ENCODE measurements at places on chromosomes 3 and 15.

- peak; percentile 78 for DNase-seq
Measured at GRCh38 chr3:28940530-28940929, 340.3 kb upstream of the RBMS3 start.

DNA sequence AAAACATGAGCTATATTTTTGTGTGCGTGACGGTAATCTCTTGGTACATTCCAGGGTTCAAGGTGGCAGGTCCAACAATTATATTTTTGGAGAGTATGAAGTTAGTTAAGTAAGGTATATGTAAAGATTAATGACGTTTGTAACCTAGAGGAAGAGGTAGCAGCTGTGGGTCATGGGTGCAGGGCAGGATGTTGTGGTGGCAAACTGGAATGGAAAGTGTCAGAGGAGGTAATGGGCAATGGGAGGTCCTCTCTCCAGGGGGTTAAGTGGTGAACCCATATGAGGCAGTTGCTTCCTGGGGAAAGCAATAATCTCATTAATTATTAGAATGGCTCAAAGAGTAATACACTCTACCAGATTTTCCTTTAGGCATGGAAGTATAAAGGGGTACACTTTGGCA is 1.0 kb upstream of the CD200R1L start:
- DNase-seq, result no peak

DNA sequence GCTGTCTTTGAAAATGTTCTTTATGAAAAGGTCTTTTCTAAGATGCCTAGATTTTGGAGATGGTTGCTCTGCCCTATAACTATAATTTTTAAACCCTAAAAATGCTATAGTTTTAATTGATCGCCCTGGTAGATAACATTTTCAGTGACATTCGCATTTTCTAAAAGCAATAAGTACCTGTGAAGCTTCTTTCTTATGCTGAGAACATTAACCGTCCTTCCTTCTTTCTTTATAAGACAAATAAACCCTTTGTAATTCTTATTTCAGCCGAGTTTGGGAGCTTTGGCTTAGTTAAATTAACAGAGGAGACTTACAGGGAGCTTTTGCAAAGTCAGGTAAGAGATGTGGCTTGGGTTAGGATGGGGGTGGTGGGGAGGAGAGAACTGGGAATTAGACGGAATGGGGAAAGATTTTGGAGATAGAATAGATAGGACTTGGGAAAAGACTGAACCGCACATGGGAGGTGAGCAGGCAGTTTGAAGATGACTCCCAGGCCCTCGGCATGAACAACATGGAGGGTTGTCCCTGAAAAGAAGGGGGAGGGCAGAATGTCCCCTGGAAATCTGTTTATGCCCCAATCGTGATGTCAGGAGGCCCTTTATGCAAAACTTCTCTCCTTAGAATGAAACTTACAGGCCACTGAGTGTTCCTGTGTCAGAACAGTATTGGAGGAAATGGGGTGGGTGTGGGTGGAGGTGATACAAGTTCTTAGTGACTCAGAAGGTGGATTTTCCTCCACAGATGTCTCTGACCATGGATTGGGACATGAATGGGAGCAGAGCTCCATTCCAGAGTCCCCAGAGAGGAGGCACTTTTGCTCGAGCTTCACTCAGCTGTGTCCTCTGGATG is 76.2 kb upstream of the LARS2 start:
- no peak for DNase-seq

GRCh38 chr15:77819851-77820728 is 187.4 kb upstream of the LINGO1 start:
- peak; percentile 8 for DNase-seq

DNA sequence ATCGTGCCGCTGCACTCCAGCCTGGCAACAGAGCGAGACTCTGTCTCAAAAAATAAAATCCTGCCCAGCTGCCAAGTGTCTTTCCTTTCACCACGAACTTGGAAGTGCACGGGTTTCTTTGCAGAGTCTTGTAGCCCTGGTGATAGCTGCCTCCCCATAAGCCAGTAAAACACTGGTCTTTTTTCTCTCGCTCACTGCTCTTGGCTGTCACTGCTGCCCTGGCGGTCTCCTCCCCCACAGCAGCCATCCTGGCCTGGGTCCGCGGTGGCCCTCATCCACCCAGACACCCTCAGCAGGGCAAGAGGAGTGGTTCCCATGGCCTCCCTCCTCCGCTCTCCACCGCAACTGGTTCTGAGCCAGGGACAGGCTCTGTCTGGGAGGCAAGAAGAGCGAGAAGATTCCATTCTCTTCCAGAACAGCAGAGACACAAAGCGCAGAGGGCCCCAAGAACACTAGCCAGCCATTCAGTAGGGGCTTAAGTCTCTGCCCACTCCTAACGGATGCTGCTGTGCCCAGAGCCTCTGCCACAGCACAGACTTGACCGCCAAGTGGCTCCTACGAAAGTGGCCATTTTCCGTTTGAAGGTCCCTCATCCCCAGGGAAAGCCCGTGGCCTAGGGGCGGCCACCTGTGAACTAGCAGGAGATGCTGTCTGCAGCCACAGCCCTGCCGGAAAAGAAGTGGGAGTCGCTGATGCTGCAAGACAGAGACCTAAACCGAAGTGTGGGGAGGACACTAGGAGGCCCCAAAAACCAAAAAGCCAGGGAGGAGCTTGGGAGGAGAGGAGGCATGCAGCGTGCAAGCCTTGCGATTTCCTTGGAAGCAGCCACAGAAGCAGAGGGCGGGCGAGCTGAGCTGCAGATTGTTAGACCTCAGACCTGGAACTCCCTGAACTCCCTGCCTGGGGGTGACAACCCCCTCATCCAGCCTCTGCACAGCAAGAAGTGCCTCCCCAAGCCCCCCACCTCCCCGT is 44.1 kb downstream of the KLHL25 start:
- peak; percentile 26 for DNase-seq

- no peak for DNase-seq
Measured at GRCh38 chr3:30685267-30685667, 78.9 kb downstream of the TGFBR2 start.

- no peak for DNase-seq
Measured at GRCh38 chr15:28974142-28974541, 88.4 kb downstream of the APBA2 start.

DNA sequence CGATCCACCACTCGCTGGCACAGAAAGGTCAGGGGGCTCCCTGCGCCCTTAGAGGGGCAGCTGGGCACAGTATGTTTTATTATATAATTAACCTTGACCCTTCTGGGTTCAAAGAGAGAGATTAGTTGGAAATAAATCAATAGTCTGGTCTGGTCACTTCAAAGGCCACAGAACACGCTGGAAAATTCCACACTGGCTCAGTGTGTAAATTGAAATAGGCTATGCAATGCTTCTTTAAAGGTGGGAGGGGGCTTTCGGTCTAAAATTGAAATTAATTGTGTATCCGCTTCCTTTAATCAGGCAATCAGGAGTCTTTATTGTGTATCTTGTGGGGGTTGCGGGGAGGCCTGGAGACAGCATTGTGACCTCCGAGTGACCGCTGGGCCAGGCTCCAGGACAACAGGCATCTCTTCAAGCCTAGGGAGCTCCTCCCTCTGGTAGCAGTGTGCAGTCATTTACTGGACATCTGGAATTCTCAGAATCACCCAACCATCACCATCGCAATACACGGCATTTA is 8.0 kb downstream of the RNU5B-1 start:
- DNase-seq, result no peak

DNA sequence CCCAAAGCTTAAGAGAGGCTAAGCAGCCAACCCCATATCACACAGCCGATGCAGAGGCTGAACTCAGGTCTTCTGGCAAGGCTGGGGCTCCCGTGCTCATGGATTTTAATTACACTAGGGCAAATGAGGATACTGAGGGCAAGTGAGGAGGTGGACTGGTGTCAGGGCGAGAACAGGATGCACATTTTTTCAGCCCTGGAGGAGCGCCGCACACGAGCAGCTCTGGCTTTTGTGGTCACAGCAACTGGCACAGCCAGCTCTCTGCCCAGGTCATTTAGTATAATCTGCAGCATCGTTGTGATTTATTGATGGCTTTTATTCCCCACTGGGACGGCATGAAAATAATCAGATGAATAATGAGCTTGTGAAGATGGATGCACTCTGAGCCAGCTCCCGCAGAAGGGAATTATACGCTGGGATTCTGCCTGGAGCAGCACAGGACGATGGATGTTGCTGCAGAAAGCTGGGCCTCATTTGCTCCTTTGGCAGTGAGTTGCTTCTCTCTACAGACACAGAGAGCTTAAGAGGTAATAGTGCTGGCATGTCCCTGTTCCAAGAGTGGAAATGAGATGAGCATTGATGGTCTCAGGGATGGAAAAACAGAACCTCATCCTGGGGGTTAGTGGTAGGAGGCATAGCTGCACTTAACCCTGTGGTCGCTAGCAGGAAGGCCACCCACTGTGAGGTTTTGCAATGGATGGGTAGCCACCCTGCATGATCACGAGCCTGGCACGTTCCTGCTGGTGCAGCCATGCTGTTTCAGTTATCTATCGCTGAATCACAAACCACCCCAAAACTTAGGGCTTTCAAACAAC is 135.4 kb downstream of the UACA start:
- DNase-seq, result peak; percentile 83

DNA sequence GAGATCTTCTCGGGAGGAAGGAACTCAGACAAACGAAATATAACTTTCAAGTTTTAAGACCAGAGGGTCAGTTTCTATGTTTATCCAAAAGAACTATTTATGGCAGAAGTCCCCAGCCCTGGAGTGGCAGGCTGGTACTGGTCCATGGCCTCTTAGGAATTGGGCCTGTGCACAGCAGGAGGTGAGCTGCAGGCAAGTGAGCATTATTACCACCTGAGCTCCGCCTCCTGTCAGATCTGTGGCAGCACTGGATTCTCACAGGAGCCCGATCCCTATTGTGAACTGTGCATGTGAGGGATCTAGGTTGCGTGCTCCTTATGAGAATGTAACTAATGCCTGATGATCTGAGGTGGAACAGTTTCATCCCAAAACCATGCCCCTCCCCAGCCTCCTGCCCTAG is 14.3 kb upstream of the HPS3 start:
- DNase-seq, result no peak

- DNase-seq, result no peak
Measured at GRCh38 chr3:17680530-17680929, 61.9 kb downstream of the TBC1D5 start.

- DNase-seq, result peak; percentile 67
Measured at GRCh38 chr3:155230382-155230781, 63.1 kb downstream of the STRIT1 start.

GRCh38 chr3:110811050-110811449 is 260.6 kb upstream of the NECTIN3 start:
- peak; percentile 38 for DNase-seq

DNA sequence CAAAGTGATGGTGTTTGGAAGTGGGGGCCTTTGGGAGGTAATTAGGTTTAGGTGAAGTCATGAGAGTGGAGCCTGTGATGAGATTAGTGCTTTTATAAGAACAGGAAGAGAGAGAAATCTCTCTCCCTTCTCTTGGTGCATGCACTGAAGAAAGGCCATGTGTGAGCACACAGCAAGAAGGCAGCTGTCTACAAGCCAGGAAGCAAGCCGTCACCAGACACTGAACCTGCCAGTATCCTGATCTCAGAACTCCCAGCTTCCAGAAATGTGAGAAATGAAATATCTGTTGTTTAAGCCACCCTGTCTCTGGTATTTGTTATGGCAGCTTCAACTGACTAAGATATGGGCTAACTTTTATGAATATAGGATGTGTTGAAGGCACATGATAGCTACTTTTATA is 72.6 kb downstream of the REC114 start:
- no peak for DNase-seq

GRCh38 chr3:189567766-189568420 is 63.3 kb upstream of the TP63 start:
- no peak for DNase-seq

DNA sequence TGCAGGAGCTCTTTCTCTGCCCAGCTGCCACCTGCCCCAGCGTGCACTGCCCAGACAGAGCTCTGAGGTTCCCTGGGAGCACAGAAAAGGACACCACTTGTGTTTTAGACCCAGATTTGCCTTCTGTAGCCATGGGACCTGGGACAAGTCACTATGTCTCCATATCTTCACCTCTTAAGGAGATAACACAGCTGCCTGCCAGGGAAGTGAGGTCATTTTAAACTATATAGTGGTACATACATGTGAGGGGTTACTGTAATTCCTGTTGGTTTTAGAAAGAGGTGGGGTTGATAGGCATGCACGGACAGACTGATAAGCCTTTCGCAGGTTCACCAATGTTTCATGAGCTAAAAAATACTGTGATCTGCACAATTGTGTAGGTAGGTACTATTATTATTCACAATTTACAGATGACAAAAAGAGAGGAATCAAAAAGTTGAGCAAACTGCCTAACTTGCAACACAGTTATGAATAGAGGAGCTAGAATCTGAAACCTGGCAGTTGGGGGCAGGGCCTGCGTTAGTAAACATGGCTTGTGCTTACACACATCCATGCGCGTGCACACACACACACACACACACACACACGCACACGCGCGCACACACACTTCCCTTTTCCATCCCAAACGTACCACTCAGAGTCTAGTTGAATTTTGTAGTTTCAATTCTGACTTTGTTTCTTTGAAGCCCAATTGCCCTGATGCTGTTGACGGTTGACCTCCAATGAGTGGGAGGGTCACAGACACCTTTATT is 193.6 kb downstream of the FAM43A start:
- DNase-seq, result no peak

DNA sequence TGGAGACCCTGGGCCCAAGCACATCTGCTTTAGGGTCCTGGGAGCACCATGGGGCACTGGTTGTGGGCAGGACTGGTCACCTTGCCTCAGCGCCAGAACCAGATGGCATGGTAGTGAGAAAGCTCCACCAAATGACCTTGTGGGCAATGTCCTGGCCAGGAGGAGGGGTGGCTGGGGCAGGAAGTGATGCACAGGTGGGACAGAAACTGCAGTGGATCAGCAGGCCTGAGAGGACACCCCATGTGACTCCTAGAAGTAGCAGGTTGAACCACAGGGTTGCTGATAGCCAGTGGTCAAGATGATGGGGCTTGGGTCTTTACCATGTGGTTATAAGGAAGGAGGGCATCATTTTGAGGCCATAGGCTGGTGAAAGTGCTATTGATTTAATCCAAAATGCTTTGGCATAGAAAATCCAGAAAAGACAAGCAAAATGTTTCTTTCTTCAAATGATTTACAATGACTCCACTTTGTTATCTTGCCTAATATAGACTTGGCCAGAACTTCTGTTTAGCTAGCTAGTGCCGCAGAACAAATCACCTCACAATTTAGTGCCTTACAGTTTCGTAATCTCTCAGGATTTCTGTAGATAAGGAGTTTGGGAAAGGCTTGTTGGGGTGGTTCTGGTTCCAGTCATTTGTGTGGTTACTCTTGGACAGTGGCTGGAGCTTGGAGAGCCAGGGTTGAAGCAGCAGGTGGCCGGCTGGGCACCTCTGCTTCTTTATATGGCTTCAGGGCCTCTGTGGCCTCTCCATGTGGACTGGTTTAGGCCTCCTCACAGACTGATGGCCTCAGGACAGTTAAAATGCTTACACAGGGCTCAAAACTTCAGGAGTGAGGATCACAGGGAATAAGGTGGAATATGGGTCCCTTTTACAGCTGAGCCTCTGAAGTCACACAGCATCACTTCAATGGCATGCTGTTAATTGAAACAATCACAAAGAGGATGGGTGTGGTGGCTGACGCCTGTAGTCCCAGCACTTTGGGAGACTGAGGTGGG is 27.5 kb downstream of the TMEM158 start:
- DNase-seq, result no peak

- peak; percentile 24 for DNase-seq
Measured at GRCh38 chr3:162738784-162739183, 1242.2 kb downstream of the OTOL1 start.
